ENCODE measurements at places on chromosomes 3 and 15.

DNA sequence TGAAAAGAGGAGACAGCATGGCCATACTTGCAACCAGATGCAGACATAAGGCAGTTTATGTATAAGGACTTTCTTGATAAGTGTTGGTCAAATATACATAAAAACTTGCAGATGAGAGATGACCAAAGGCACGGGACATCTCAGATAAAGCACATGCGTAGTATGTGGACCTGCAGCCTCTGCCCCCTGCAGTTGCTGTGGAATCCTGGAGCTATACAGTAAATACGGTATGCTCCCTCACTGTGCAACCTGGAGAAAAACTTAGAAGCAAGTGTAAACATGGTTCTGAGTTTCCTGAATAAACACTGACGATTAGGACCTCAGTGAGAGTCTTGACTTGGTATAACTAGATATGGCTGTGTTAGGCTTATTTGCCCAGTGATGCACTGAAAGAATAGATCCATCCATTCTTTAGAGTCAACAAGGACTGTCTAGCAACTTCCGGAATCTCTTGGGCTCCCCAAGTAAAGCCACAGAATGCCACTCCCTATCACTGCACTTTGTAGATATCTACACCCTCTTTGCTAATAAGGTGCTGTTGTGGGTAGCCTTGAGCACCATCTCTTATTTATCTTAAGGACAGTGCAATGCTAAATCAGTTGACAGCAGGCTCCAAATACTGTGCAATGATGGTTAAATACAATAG is 40.2 kb downstream of the GJD2 start:
- H3K4me1 ChIP-seq: no peaks in the 10 kb centered on the region
- DNase-seq: no peak
- H3K4me3 ChIP-seq: no peak overlapping the region
- H3K27me3 ChIP-seq: peaks cover 35% of the 10 kb centered on the region
- no peak overlapping the region for H3K27ac ChIP-seq
- no peaks in the 10 kb centered on the region for H3K36me3 ChIP-seq

DNA sequence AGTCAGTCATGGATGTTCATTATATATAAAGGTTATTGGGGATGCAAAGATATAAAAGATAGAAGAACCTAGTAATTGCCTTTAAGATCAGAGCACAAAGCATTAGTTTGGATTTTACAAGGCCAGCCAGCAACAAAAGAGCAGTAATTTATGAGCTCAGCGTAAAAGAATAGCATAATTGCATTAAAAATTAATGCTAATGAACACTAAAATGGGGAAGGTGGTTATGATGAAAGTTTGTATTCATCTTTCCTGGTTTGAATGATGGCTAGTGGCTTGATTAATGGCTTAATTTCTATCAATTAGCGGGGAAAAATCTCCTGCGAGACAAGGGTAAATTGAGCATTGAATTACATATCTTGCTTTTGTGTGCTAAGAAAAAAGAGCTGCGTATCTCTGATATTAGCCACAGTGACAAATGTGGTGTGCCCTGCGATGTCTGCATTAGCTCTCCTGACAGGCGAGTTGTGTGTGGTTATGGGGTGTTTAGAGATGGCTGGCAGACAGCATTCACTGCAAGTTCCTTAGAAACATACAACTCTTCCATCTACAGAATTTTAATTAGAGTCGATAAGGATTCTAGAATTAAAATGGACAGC is 42.8 kb upstream of the MLF1 start:
- H3K4me3 ChIP-seq: no peak overlapping the region
- no peaks in the 10 kb centered on the region for H3K27me3 ChIP-seq
- DNase-seq: no peak
- H3K27ac ChIP-seq: no peak overlapping the region
- H3K36me3 ChIP-seq: peaks cover 6% of the 10 kb centered on the region
- no peaks in the 10 kb centered on the region for H3K4me1 ChIP-seq

DNA sequence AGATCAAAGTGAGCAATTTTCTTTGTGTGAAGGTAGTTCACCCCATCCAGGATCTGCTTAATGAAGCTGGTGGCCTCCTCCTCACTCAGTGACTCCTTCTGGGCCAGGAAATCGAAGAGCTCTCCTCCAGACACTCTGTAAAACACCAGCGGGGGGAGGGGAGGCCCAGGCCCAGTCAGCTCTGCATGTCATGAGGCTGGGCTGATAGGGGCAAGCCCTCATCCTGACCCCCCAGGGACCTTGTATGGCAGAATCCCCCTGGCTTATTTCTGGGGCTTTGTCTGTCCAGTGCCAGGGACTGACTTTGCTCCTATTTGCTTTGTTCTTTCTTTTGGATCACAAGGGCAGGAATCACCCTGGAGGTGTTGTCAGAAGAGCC is 74.9 kb downstream of the DAPK2 start:
- peak overlapping the region; percentile 37 for H3K4me3 ChIP-seq
- no peak for DNase-seq
- peak overlapping the region; percentile 86 for H3K27ac ChIP-seq
- peaks cover 42% of the 10 kb centered on the region for H3K4me1 ChIP-seq
- peaks cover 4% of the 10 kb centered on the region for H3K27me3 ChIP-seq

DNA sequence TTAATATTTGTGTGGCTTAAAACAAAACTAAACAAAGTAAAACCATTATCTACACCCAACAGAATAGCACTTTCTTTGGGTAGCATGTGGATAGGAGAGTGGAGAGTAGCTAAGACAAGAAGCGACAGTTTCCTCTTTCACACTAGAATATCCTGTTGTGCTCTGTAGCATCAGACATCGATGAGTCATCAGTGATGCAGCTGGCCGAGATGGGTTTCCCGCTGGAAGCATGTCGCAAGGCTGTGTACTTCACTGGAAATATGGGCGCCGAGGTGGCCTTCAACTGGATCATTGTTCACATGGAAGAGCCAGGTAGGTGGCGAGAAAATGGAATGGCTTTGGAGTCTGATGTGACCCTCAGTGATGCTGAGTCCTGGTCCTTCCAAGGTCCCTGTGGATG is 108.1 kb downstream of the USP13 start:
- H3K36me3 ChIP-seq: peaks cover 47% of the 10 kb centered on the region
- no peaks in the 10 kb centered on the region for H3K27me3 ChIP-seq
- no peak overlapping the region for H3K4me3 ChIP-seq
- H3K4me1 ChIP-seq: no peaks in the 10 kb centered on the region
- DNase-seq: no peak

DNA sequence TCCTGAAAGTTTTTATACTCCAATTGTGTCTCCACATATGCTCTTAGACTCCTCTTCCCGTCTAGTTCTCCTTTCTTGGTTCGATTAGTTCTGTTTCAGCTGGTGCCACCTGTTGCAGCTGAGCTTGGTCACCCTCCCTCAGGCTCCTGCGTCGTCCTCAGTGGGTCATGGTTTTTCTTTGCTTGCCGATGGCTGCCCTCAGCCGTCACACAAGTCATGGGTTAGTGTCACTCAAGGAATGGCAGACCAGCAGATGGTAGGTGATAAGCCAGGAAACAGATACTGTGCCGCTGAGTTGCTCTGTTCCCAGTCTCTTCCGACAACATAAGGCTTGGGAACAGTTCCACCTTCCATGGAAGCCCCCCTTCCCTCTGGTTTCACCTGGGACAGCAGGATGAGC is 109.9 kb downstream of the IGF1R start:
- H3K27me3 ChIP-seq: no peaks in the 10 kb centered on the region
- H3K4me3 ChIP-seq: no peak overlapping the region
- peaks cover 8% of the 10 kb centered on the region for H3K4me1 ChIP-seq
- H3K36me3 ChIP-seq: no peaks in the 10 kb centered on the region
- no peak for DNase-seq

DNA sequence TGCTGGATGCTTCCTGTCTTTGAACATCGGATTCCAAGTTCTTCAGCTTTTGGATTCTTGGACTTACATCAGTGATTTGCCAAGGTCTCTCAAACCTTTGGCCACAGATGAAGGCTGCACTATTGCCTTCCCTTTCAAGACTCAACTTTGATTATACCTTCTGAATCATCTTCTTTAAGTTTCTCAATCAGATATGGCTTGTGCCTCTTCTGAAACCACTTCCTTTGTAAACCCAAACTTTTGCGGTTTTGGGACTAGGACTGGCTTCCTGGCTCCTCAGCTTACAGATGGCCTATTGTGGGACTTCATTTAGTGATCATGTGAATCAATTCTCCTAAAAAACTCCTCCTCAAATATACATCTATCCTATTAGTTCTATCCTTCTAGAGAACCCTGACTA is 47.1 kb upstream of the CADPS start:
- H3K4me1 ChIP-seq: no peaks in the 10 kb centered on the region
- no peaks in the 10 kb centered on the region for H3K36me3 ChIP-seq
- no peak for DNase-seq
- H3K4me3 ChIP-seq: no peak overlapping the region

DNA sequence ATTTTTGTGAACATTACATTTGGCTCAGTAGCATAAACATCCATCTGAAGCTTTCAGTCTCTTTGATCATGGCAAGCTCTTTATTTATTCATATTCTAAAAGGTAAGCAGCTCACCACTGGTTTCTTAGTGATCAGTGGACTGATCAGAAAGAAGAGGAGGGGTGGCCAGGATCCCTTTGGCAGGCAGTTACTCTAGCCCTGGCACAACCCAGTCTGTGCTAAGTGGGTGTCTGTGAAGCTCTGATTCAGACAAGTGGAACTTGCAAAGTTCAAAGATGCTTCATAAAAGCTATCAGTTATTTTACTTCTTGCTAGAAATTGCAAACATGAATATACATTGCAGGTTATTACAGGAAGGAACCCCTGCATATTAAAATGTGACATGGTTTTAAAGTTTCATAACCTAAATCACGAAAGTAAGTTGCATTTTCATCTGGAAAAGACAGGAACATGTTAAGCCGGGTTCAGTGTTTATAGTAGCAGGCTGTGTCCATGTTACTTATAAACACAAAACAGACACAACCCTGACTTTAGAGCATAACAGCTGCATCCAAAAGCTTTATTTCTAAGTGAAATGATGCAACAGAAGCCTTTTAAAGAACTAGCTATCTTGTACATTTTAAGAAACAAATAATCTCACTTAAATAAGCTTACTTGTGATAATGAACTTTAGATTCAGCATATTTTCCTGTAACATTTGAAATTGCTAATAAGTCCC is 785.3 kb downstream of the MCTP2 start:
- no peak overlapping the region for H3K27ac ChIP-seq
- H3K4me1 ChIP-seq: no peaks in the 10 kb centered on the region

- H3K4me1 ChIP-seq: no peaks in the 10 kb centered on the region
- no peak overlapping the region for H3K27ac ChIP-seq
- H3K27me3 ChIP-seq: no peaks in the 10 kb centered on the region
- DNase-seq: no peak
- no peak overlapping the region for H3K4me3 ChIP-seq
- peaks cover 35% of the 10 kb centered on the region for H3K36me3 ChIP-seq
Measured at GRCh38 chr3:105533960-105534359, 167.3 kb downstream of the ALCAM start.

DNA sequence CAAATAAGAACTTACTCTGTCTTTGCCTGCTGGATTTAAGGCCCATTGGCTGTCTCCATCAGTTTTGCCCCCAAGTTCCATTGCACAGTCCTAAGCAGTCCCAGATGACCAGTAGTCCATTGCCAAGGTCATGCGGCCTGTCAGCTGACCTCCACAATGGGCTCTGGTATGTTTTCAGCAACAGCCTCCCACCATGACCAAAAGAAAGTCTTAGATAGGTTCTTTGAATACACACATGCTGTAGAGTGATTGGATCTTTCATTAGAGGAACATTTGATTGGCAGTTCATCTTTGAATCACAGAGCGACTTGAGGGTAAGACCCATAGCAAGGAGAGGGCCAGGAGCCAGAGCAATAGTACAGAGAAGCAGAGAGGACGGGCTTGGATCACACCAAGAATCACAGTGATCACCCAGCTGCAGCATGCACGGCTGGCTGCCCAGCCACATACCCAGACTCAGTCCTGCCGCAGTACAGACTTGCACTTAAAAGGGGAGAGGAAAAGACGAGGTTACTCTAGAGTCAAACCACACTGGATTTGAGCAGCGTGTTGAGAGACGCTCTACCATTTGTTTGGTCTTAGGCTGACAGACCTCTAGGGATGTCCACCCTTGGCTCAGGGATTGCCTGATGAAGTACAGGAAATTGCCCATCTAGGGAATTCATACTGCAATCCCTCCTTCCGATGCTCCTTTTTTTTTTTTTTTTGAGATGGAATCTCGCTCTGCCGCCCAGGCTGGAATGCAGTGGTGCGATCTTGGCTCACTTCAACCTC is 50.4 kb downstream of the APH1B start:
- no peak overlapping the region for H3K27ac ChIP-seq
- no peaks in the 10 kb centered on the region for H3K36me3 ChIP-seq
- no peaks in the 10 kb centered on the region for H3K4me1 ChIP-seq

DNA sequence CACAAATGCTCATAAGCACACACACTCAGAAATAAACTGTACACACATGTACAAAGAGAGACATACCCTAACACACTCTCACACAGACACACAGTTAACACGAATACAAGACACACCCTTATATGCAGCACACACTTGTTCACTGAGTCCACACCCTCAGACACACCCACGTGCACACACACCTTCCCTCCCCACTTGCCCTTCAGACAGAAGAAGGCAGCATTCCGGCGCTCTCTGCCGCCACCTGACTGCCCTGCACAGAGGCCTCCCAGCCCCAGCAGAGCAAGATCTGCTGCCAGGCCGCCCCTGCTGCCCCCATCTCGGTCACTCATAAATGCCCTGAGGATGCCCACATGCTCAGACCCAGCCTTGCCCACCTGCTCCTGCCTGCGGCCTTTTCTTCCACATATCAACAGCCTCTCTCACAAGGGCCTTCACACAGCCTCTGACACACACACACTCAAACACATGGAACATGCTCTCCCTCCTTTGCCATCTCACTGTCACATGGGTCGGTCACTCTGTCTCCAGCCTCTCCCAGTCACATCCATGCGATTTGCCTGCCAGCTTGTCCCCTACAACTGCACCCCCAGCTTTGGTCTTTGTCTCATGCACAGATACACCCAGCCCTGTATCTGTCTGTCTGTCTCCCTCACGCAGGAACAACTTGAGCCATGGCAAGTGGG is 71.1 kb downstream of the EPHB3 start:
- H3K27me3 ChIP-seq: peaks cover 18% of the 10 kb centered on the region
- no peak overlapping the region for H3K4me3 ChIP-seq
- no peaks in the 10 kb centered on the region for H3K4me1 ChIP-seq
- no peak for DNase-seq
- no peaks in the 10 kb centered on the region for H3K36me3 ChIP-seq

- H3K36me3 ChIP-seq: peaks cover 9% of the 10 kb centered on the region
- peak; percentile 16 for DNase-seq
- H3K27me3 ChIP-seq: no peaks in the 10 kb centered on the region
Measured at GRCh38 chr15:65918357-65918920, 49.1 kb downstream of the RAB11A start.

GRCh38 chr15:89513284-89513683 is 16.9 kb upstream of the RHCG start:
- peaks cover 35% of the 10 kb centered on the region for H3K27me3 ChIP-seq
- no peaks in the 10 kb centered on the region for H3K4me1 ChIP-seq
- DNase-seq: no peak
- H3K27ac ChIP-seq: no peak overlapping the region
- H3K4me3 ChIP-seq: no peak overlapping the region
- no peaks in the 10 kb centered on the region for H3K36me3 ChIP-seq

All from stimulated activated naive B cell treated with anti-CD40 and anti-IgM and Interleukin-4, amounts not matched to agents 10 μg/mL and 1 μg/mL and 100 μg/mL, for 72 hours (primary cell).